Stimulated activated CD4-positive, alpha-beta T cell treated with anti-CD3 and anti-CD28 coated beads, Interleukin-15, amount 100 ng/mL, for 1 hour (primary cell): ENCODE measurements at places on chromosomes 16 and 17.

GRCh38 chr16:87880117-87880696, 10.9 kb upstream of the SLC7A5 start:
- DNase-seq = no peak

DNA sequence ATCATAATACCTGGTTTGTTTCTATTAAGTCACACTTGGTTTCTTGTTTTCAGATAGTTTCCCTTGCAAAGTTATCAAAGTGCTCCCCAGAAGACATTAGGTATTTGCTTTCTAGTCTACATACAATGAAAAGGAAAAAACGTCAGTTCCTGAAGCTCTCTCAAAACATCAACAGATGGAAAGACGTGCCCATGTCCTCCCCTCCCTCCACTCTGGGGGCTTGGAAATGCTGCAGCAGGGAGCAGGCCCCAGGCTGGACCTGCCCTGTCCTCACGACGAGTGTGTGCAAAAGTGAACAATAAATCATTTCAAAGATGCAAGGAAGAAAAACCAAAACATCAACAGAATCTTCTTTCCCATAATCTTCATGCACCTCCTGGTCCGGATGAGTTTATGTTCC, 118.5 kb downstream of the USP22 start:
- no peak for DNase-seq

DNA sequence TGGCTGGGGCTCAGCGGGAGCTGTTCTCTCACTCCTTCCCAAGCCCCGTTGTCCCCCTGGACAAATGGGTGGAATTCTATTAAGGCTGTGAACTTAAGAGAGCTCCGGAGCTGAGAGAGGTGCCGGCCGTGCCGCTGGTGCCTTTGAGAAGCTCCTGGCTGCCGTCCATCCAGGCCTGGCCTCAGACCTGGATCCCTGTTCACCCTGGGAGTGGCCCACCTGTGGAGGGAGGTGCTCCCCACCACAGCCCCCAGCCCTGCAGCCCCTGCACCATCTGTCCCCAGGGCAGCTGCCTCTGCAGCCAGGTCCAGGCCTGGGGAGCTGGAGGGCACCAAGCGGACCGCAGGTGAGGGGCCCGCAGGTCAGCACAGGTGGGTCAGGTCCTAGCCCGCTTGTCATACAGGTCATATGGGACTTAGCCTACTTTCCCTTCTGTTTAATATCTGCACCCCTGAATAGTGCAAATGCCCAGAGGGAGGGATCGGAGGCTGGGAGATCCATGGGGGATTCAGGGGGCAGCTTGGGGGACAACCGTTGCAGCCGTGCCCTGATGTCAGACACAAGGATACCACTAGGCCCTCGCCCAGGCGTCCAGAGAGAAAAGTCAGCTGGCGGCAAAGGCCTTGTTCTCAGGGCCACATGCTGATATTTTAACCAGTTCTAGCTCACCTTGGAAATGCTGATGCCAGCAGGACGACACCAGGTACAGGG, 15.2 kb upstream of the METRNL start:
- DNase-seq = no peak

DNA sequence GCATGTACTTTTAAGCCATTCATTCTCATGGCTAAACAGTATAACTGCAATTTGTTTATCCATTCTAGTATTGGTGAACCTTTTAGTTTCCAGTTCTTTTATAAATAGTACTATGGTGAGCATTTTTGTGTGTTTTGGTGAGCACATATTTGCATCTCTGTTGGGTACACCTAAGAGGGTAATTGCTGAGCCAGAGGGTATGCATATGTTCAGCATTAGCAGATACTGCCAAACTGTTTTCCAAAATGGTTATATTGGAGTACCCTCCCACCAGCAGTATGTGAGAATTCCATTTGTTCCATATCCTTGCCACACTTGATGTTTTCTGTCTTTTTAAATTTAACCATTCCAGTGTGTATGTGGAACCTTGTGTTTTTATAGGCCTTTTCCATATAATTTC, 54.1 kb upstream of the SLC12A3 start:
- no peak for DNase-seq

GRCh38 chr16:89969741-89970410, 21.3 kb downstream of the DEF8 start:
- no peak for DNase-seq
